Activated T-helper 9 cell treated with anti-CD3 and anti-CD28 coated beads, Interleukin-2, amount 50 U/mL, for 16 hours (primary cell): ENCODE measurements at places on chromosomes 6 and 20.

- no peak for DNase-seq
Measured at GRCh38 chr6:137286916-137287315, 67.7 kb upstream of the IFNGR1 start.

DNA sequence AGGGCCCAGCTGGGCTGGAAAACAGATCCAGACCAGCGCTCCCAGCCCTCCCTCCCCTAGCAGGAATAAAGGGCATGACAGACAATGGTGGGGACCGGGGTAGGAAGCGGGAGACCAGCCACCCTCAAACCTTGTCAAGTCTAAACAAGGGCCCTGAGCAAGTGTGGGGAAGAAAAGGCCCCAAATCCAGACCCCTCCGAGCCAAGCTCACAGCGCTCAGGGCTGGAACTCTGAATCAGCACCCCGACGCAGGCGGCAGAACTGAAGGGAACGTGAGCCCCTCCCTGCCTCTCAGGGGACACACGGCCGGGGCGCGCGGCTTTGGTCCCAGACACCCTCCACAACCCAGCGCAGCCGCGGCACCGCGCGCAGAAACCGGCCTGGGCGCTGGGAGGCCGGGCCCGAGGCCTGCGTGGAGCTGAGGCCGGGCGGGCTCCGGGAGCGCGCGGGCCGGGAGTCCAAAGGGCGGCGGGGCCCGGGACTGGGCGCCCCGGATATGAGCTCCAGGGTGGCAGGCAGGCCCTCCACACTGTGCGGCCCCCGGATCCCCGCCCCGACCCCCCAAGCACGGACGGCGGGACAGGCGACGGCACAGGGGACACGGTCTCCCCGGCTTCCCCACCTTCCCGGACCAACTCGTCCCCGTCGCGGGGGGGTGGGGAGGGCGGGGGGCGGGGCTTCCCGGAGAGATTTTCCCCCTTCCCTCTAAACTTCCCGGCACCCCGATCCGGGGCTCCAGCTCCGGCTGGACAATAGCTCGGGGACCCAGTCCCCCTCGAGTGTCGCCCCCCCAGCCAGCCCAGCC, 641 bp downstream of the TEAD3 start:
- DNase-seq, result no peak

GRCh38 chr6:106324726-106325335, 729 bp downstream of the ATG5 start:
- DNase-seq, result no peak

DNA sequence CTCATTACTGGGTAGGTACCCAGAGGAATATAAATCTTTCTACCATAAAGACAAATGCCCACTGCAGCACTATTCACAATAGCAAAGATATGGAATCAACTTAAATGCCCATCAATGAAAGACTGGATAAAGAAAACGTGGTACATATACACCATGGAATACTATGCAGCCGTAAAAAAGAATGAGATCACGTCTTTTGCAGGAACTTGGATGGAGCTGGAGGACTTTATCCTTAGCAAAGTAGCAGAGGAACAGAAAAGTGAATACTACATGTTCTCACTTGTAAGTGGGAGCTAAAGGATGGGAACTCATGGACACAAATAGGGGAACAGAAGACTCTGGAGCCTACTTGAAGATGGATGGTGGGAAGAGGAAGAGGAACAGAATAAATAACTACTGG, 119.7 kb downstream of the EPHA7 start:
- DNase-seq, result no peak

DNA sequence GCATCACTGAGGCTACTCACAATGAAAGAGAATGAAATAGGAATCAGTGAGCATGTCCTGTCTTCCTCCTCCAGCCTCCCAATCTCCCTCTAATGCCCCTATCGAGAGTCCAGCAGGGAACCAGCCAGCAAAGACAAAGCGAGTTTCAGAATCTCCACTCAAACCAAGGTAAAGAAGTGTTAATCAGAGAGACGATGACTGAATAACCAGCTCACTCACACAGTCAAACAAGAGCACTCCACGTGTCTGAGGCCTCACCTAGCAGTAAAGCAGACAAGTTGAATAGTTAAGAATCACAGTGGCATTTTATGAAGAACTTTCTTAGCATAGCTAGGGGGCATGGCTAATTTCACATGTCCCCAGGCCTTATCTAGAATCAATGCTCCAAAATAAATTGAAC, 3.3 kb upstream of the TREM1 start:
- no peak for DNase-seq

GRCh38 chr6:80145509-80145908, 39.0 kb downstream of the BCKDHB start:
- no peak for DNase-seq

DNA sequence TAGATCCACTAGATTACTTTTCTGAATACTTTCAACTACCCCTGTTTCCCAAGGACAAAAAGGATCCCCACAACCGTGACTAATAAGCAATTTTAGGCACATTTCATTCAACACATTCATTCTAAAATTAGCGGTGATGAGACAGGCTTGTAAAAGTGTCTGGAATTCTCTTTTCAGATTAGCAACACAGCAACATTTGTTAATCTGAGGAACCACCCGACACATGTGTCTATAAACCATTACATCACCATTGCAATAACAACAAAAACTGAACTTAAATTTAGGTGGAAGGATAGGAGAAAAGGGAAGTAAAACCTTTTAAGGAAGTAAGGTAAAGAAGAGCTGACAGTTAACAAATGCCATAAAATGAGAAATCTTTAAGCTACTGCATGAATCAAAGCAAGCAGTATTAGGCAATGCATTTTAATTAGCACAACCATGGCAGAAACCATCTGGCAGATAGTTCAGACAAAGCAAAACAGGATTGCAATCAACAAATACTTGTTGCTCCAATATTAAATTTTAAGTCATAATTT, 49.1 kb downstream of the MAP3K7 start:
- DNase-seq, result no peak

DNA sequence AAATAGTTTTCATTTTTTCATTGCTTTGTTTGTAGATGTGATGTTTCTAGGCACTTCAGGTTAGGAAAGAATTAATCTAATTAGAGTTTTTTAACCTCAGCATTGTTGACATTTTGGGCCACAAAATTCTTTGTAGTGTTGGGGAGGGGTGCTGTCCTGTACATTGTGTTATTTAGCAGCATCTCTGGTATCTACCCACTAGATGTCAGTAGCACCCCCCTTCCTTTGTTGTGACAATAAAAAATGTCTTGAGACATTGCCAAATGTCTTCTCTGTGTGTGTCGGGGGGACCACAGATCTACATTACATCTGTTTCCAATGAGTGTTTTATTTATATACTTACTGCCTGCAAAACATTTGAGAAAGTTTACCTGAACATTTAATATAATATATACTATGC, 45.6 kb downstream of the EYA4 start:
- no peak for DNase-seq

DNA sequence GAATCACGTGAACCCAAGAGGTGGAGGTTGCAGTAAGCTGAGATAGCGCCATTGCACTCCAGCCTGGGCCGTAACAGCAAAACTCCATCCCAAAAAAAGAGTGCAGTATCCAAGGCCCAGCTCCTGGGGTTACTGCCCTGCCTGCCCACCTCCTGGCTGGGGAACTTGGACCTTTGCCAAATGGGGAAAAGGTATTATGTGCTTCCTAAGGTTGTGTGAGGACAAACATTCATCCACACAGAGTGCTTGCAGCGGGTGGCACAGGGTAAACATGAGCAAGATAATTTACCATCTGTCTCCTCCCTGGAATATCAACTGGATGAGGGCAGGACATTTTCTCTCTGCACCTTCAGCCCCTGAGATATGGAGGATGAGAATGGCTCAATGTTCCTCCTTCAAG, 94.9 kb upstream of the POPDC3 start:
- DNase-seq, result no peak

DNA sequence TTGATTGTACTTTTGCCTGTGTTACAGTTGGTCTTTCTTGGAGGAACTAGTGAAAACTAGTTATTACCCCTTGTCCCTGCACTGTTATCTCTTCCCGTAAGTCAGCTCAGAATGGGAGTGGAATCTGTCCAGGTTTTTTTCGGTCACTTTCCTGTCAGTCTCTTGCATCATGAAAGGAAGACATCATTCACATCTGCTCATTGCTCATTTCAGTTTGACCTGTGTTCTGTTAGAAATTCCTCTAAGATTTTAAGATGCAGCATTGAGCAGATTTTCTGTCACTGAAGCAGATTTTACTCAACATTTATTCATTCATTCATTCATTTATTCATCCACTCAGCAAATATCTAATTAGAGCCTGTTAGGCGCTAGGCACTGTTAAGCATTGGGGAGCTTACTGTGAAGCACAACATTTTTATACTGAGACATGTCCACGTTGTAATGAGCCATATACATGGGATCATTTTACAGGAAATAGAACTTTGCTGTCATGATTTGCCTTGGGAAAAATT, 33.1 kb upstream of the HINT3 start:
- no peak for DNase-seq

- DNase-seq, result no peak
Measured at GRCh38 chr6:41503827-41504465, 42.2 kb upstream of the FOXP4 start.

- no peak for DNase-seq
Measured at GRCh38 chr6:106963544-106963943, 11.0 kb downstream of the CD24 start.

DNA sequence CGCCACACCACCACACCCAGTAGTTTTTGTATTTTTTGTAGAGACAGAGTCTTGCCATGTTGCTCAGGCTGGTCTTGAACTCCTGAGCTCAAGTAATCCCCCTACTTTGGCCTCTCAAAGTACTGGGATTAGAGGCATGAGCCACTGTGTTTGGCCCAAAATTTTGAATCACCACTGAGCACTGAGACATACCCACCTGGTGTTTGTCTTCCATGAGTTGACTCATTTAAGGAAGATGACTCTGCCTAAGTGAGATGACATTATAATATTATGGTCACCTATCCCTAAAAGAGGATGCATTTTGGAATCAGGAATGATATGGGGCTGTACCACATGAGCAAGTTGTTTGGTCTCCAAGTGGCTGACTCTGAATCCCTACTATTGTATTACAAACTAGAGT, 54.6 kb upstream of the RNF217 start:
- DNase-seq, result no peak

GRCh38 chr6:36913082-36913481, 27.3 kb downstream of the C6orf89 start:
- no peak for DNase-seq

- no peak for DNase-seq
Measured at GRCh38 chr6:123316733-123317323, 319.9 kb downstream of the TRDN start.

- DNase-seq, result no peak
Measured at GRCh38 chr6:110425816-110426215, 10.4 kb upstream of the DDO start.

DNA sequence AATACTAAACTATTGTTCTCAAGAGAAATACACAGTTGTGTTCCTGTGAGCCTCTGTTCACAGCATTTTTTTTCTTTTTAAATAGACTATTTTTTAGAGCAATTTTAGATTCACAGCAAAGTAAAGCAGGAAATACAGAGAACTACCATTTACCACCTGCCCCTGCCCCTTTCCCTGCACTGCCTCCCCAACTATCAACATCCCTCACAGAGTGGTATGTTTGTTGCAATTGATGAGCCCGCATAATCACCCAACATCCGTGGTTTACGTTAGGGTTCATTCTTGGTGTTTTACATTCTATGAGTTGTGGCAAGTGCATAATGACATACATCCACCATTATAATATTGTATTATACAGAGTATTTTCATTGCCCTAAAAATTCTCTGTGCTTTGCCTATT, 71.6 kb upstream of the TNFAIP3 start:
- no peak for DNase-seq

DNA sequence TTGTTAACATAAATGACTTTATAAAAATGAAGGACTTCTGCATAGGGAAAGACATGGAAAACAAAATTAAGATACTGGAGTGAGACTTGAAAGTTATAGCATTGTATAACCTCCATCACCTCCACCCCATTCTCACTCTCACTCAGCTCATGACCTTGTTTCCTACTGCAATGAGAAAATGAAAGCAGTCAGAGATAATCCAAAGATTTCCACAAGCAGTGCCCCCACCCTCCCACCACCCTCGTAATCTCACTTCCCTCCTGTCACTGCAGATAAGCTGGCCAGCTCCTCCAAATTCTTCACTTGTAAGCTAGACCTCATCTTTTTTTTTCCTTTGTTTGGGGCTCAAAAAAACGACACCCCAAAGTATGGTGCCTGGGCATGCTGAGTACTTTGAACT, 52.9 kb upstream of the PROKR2 start:
- DNase-seq, result no peak

GRCh38 chr20:47419953-47420514, 63.5 kb upstream of the ZMYND8 start:
- no peak for DNase-seq

GRCh38 chr20:48769069-48769983, 58.5 kb downstream of the PREX1 start:
- DNase-seq, result peak; percentile 85

DNA sequence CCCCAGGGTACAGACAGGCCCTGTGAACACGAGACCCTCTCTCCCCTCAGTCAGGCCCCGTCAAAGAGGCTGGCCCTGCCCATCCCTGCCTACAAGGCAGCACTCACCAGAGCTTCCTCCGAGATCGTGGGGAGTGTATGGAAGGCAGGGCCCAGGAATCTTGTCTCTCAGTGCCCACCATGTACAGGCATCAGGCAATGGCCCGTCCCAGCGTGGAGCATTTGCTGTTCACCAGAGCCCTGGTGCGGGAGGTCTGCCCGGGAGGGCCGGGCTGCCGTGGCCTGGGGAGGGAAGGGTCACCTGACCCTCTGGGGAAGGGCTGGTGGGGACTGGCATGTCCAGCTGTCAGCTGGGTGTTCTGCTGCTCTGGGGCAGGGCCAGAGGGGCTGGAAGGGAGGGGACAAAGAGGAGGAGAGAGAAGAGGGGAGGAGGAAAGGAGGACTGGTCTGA, at the start of gene IP6K3:
Gene IP6K3 (minus strand): TSS at position 255 of the 450 bp plus-strand sequence. CDS start 11,429 bp downstream, outside the sequence.
- no peak for DNase-seq

DNA sequence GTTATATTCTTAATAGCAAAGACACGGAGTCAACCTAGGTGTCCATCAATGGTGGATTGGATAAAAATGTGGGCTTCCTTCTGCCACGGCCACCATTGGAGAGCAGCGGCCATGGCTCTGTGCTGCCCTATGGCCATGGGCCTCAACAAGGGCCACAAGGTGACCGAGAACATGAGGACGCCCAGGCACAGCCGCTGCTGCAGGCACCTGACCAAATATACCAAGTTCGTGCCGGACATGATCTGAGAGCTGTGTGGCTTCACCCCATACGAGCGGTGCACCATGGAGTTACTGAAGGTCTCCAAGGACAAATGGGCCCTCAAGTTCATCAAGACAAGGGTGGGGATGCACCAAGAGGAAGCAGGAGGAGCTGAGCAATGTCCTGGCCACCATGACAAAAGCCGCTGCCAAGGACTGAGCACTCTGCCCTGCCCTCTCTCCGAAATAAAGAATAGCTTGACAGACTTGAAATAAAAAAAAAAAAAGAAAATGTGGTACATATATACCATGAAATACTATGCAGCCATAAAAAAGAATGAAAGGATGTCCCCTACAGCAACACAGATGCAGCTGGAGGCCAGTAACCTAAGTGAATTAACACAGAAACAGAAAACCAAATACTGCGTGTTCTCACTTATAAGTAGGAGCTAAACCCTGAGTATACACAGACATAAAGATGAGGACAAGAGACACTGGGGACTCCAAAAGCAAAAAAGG, 81.0 kb downstream of the FKBP5 start:
- DNase-seq, result no peak
